ENCODE measurements at places on chromosomes 12 and 14. TPM values are rescaled to one million over a fixed set of nuclear protein-coding genes. Genes with fewer than 3 reads are reported as not detected.

The LEMD3 gene
- total RNA-seq, result 36.2 TPM

The FOXN3 gene
- 13.8 TPM for total RNA-seq

The PRR4 gene
- 1.4 TPM for total RNA-seq

The P2RX2 gene
- not detected for total RNA-seq

The ATXN3 gene
- 55.6 TPM for total RNA-seq

The ANKS1B gene
- 6.9 TPM for total RNA-seq

The DNAJC22 gene
- 3.1 TPM for total RNA-seq

Data from renal cortical epithelial cell (primary cell).